SHP77 treated with DMSO at 0.1 percent for 48 hours (cell line): ENCODE measurements at places on chromosomes 1 and 21.

GRCh38 chr1:215076322-215076721, 6.2 kb upstream of the KCNK2 start:
- DNase-seq, result no peak

DNA sequence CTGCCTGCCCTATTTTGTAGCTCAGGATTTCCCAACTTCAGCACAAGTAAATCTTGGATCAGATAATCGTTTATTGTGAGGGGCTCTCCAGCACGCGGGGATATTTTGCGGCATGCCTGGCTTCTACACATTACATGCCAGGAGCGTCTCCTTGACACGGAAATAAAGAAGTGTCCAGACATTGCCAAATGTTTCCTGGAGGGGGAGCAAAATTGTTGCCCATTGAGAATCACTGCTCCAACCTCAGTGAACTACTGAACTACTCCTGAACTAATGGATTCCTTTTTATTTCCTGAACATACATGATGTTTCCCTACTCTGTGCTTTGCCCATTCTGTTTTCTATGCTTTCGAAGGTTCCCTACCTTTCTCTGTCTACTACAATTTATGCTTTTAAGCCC, 1359.1 kb upstream of the ADGRL2 start:
- no peak for DNase-seq

DNA sequence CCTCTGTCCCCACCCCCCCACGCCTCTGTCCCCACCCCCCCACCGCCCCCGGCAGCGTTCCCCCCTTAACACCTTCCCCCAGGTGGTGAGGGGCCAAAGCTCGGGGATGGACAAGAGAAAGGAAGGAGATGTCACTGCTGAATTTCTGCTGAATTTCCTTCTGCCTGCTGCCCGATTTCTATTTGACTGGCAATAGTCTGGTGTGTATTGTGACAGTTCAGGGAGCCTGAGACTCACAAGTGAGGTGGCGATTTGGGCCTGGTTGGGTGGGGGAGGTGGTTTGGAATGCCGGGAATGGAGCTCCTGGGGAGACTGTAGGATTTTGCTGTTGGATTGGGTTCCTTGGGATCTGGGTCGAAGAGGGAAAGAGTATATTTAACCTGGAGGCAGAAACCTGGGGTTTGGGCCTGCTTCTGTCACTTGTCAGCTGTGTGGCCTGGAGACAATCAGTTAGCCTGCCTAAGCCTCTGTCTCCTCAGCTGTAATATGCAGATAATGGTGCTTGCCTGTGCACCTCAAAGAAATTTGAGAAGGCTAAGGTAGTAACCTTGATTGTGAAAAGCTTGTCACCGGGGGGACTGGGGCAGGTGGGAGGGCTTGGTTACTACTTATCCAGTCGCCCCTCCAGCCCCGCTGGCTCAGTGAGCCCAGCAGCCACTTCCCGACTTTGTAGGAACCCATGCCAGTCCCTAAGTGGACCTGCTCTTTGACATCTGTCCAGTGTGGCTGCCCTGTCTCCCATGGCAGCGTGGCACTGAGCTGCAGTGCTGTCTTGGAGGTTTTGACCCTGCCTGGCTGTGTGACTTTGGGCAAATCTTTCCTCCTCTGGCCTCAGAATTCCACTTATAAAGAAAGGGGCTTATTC, 7.7 kb upstream of the LMNA start:
- no peak for DNase-seq

- DNase-seq, result no peak
Observed at GRCh38 chr1:55234016-55234415, 18.9 kb upstream of the USP24 start.

DNA sequence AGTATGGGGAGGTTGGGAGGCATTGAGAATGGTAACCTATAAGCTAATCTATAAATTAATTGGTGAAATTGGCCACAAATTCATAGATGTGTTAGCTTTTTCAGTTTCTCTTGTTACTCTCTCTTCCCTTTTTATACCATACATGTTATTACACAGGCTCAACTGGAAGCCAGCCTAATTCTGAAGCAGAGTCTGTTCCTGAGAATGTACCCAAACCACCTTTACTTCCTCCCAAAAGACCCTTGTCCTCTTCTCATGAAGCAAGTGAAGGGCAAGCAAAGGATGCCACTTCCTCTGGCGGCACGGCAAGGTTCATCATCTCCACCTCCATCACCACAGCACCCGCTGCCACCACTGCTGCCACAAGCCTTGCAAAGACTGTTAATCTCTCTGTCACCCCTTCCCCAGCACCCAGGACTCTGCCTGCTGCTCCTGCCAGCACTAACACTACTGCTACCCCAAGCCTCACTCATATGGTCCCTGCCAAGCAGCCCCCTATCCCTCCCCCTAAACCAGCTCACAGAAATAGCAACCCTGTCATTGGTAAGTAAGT, 39.5 kb upstream of the RCC1 start:
- no peak for DNase-seq

DNA sequence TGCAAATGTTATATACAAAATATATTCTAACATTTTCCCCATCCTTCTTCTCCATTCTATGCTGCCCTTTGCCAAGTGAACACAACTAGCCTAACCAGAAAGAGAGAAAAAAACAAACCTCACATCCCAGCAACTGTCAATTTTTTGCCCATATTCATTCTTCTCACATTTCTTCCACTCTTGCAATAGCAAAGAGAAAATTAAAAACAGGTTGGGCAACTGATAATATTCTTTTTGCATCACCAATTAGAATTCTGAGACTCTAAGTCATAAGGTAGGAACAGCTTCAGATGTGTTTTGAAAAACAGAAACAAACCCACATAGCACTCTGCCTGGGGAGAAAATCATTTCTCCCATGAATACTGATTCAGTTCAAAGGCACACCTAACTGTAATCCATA, 25.2 kb upstream of the EXO1 start:
- no peak for DNase-seq

DNA sequence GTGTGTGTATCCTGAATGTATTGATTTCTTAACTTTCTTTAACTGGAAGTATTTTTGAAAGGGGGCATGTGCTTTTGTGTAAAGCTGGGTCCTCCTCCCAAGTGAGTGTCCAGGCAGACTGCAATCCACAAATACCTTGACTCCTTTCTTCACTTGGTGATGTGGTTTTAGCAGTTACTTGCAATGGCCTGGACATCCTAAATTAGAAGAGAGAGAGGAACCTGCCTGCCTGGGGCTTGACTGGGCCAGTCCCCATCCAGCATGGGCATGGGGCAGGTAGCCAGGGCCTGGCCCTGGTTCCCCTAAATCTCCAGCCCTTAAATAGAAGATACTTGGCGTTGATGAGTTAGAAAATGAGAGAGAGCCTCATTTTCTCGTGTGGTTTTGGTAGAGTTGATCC, 159.7 kb downstream of the PGBD5 start:
- no peak for DNase-seq

GRCh38 chr1:21655259-21655658, 13.9 kb downstream of the RAP1GAP start:
- no peak for DNase-seq

DNA sequence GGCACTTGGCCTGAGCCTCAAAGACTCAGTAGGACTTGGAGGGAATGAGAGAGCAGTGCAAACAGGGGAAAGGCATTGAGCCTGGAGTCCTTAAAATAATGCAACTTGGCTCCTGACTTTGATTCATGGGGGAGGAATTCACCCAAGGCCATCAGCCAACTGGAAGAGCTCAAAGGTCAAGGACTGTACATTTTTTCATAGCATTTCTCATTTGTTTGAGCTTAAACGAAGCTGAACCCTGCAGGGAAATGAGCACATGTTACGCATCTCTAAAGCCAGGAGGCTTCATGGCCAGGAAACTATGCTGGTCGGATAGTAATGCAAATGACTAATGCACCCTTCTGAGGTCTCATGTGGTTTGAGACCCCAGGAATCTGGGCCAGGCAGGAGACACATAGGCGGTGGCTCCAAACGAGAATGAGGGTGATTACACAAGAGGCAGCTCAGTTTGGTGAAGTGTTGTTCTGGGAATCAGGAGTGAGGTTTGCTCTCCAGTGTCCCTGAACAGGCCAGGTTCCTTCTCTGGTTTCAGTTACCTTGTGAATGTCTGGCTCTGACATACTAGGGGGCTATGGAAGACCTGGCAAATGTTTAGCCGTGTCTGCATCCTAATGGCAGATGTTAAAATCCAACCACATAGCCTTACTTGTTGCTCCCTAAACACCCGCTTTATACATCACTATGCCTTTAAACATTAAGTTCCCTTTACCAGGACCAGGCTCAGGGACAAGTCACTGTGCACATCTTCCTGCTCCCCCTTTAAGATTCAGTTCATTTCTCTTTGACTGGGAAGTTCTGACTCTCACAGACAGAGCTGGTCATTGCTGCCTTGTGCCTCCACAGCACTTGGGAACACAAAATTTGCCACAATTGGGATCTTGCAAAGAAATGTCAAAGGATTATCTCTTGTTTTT, 503.9 kb upstream of the USP24 start:
- DNase-seq, result no peak

DNA sequence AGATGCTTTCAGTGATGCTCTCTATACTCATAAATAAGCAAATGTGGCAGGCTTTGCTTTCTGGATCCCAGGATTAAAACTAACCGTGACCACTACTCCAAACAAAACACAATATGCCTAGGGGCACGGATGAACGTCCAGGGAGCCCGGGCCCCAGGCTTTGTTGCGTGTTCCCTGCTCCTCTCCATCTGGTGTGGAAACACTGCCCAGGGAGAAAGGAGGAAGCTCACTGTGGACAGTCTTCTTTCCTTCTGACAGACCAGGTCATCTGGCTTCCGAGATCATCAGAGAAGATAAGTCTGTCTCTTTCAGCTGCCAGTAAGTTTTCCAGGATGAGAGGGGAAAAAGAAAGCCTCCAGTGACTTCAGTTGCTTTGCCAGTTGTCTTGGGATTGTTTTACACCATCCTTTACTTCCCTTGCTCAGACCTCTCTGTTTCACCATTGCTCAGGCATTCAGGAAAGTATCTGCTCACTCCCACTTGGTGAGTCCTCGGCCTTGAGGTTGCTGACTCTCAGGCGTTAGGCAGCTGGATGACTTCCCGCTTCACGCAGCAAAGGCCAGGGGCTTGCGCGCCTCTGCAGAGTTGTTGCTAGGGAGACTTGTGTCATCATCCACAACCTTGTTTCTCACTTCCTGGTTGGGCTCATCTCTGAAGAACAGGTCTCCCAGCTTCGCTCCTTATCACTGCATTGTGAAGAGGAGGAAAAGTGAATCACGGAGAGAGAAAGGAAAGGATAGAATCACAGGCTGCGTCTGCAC, 20.6 kb upstream of the PGD start:
- DNase-seq, result no peak

GRCh38 chr1:2382621-2383361, 8.6 kb downstream of the MORN1 start:
- no peak for DNase-seq

DNA sequence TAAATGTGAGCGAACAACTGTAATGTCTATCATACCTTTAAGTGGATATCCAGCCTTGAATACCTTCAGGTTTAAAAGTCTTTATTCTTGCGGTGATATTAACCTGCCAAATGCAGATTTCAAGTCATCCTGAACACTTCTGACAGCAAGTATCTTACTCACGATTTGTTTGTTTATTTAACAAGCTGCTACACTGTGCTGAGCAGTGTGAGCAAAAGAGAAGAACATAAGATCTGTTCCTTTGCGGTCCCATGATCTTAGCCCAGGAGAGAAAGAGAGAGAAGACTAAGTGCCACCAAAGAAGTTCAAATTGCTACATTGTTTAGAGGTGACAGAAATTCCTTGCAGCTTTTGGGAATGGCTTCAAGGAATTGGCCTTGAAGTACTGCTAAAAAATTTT, 9.5 kb upstream of the IL24 start:
- no peak for DNase-seq

- DNase-seq, result no peak
Observed at GRCh38 chr1:194331758-194332157, 1145.3 kb upstream of the B3GALT2 start.

DNA sequence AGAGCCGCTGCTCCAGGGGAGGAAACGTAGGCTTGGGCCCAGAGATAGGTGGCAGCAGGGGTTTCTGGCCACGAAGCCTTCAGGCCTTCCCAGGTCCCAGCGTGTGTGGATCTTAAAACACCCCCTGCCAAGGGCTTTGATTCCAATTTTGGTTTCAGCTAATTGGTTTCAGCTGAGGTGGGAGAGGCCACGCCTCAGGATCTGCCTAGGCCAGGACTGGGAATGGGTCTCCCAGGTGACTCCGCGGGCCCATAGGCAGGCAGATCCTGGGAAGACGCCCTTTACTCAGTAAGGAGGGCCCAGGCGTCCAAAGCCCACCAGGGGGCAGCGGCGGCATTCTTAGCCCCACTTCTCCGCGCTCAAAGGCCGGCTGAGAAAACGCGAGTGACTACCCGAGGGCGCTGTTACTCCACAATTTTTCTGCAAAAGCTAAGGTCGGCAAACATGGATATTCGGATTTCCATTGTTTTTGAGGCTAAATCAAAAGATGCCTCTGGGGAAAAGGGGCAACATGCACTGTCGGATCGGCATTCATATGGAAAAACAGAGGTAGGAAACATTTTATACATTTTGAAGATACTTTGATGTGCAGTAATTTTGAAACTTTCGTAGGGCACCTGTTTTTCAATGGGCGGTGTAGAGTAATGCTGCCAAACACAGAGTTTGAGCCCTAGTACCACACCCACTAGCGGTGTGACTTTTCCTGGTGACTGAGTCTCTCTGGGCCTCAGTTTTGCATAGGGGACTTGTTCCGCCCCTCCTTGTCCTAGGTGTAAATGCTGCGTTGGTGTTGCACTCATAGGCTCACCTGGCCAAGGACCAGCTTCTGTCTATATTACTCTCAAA, 31.8 kb upstream of the BCL10 start:
- DNase-seq, result peak; percentile 13

- DNase-seq, result peak; percentile 17
Observed at GRCh38 chr1:6385488-6386191, 7.9 kb downstream of the ACOT7 start.

- no peak for DNase-seq
Observed at GRCh38 chr21:28152732-28153131, 839.9 kb downstream of the LTN1 start.

- DNase-seq, result no peak
Observed at GRCh38 chr1:74674278-74675048, 871 bp upstream of the ERICH3 start.

DNA sequence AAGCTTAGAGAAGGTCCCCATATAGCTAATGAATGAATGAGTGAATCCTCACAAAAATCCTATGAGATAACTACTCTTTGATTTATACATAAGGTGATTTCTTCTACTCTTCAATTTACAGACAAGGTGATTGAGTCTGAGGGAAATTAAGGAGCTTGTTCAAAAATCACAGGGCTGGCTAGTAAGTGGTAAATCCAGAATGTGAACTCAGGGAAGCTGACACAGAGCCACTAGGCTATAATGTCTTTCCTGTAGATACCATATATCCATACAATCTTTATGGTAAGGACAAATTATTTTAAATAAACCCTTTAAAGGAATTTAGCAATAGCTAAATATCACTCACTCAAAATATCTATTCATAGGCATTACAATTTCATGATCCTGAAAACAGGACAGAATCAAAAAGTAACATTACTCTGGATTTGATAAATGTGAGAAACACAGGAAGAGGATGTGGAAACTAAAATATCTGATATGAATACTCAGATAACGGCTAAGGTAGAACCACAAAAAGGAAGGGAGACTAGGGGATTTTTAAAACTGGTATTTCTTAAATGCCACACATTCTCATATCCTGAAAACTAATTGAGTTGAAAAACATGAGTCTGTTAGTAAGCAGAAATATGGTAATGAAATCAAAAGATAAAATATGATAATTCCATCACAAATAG, 108.2 kb downstream of the NBPF12 start:
- no peak for DNase-seq
